Left lobe of liver (tissue), 2 donors: ENCODE measurements at places on chromosomes 7 and 10. TPM values are rescaled to one million over a fixed set of nuclear protein-coding genes. Genes with fewer than 3 reads are reported as not detected.

Gene NKX1-2
- total RNA-seq, result 0.05 TPM

Gene ITGA8
- 0.20 TPM for total RNA-seq

Gene ZNF503
- 7.3 TPM for total RNA-seq

Gene CYP26C1
- 0.08 TPM for total RNA-seq

DNA sequence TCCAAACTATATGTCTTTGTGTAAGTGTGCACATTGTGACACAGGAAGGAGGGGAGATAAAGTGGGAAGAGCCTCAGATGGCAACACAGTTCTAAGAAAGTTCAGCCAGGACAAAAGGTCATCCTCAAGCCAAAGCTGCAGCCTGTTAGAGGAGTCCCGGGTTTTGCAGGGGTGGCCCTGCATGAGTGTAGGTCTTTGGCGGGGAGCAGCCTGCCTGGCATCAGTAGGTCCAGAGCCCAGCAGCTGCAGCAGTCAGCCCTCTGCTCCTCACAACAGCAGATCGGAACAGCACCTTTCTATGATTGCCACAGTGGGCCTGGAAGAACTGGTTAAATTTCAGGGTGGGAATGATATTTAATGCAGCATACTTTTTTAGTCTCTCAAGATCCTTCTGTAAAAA, 13.5 kb upstream of the VDAC2 start:
- DNase-seq, result peak; percentile 19

- DNase-seq, result no peak
These were observed 27.3 kb upstream of the SKAP2 start for GRCh38 chr7:26891400-26892350.

DNA sequence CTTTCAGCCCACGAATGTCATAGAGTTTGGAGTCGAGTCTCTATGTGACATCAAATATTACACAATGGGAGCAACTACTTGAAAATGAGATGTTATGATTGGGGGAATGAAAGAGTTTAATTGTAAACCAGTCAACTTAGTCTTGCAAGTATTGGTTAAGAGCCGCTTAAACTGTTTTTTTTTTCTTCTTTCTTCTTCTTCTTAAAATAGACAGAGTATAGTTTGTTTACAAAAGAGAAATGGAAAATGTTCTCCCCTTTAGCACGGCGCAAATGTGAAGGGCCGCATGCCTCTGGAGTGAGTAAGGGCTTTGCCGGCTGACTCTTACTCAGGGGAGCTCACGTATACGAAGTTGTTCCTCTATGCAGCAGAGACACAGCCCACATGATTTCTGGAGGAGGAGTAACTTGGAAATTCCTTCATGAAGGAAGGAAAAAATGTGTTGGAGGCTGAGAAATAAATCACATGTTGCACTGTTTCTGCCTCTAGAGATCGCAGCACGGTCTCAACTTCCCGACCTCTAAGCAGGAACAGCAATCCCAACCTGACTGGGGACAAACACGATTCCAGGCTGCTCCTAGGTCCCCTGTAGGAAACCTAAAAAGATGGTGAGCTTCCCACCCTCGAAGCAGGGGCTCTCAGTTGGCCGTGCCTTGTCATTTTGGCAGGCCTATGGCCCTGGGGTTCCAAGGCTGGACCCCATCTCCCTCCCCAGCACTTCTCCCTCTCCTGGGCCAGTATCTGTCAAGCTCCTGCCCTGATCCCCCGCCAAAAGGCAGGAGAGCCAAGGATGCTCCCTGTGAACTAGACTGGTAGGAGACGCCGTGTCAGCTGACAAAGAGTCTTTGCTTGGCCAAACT, 44.8 kb downstream of the MYOF start:
- no peak for DNase-seq

GRCh38 chr7:87853237-87853864, 22.8 kb downstream of the SLC25A40 start:
- DNase-seq, result no peak

DNA sequence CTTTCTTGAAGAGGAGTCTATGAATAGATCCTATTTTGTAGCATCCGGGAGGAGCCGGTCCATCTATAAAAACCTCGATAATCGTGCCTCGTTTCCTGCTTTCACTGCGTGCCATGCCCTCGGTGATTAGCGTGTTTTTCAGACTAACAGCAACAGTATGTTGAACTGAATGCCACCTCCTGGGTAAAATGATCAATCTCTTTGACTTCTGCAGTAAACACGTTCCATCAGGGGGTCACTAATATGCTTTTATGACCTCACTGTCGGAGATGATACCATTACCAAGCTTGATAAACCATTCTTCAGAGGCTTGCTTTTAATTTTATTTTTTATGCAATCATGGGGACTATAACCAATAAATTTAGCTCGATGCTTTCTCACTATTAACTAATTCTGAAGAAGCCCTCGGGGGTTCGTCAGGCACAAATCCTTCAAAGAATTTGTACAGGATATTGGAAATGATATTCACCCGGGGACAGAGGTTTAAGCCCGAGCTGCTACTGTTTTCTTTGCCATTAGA, 228.3 kb downstream of the ADARB2 start:
- no peak for DNase-seq

DNA sequence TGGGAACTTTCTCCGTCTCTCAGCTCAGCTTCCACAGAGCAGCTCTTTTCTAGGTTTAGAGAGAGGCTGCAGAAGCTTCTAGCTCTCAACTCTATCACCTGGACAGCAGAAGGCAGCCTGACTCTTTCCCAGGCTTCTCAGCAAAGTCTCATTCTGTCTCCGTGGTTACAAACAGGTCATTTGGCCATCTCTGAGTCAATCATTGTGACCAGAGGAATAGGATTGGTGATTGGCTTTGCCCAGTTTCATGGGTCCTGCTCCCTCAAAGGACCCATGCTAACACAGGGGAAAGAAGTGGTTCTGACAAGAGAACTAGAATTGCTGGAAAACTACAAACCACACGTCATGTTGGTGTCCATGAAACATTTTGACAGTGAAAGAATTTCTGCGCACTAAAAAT, 43.6 kb downstream of the PRR15 start:
- no peak for DNase-seq

DNA sequence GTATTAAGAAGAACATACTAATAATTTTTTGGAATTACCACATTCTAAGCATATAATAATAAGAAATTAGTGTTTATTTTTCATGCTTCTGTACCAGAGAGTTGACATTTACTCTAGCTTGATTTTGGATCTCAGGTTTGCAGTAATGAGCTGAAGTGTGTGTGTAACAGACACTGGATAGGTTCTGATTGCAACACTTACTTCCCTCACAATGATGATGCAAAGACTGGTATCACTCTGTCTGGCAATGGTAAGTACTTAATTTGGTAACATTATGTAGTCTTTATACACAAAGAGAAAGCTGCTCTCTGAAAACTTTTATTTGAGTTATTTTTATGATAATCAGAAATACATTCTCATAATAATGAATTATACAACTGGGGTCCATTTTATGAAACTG, 54.1 kb downstream of the SRI start:
- no peak for DNase-seq
